ENCODE measurements at places on chromosomes 4 and X.

DNA sequence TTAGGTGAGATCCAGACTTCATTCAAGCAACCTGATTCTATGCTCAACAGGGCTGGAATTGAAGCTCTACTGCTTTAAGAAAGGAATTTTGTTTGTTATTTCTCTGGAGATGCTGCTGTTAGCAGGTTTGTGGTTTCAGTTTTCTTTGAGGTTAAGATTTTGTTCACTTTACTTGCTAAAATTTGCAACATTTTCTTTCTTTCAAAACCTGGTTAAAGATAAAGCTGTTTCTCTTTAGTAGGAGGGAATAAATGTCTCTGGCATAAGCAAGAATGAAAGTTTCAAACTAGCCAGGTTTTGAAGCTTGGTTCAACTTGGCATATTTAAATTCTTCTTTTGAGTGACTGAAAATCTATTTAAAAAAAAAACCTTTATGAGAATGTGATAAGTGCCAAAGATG is 660.6 kb upstream of the NR3C2 start:
- no peak for DNase-seq

GRCh38 chr4:76550966-76551780 is 116.1 kb downstream of the SHROOM3 start:
- no peak for DNase-seq

GRCh38 chr4:163590619-163591264 is 96.3 kb downstream of the TMA16 start:
- DNase-seq, result no peak

- DNase-seq, result no peak
Observed at GRCh38 chr4:135050086-135050717, 848.6 kb upstream of the PABPC4L start.

- no peak for DNase-seq
Observed at GRCh38 chrX:136850441-136851175, 29.9 kb downstream of the RBMX start.

- no peak for DNase-seq
Observed at GRCh38 chr4:108804648-108805273, 41.9 kb upstream of the ETNPPL start.

- no peak for DNase-seq
Observed at GRCh38 chr4:187179086-187180058, 455.7 kb upstream of the FAT1 start.

GRCh38 chr4:17535242-17535641 is 20.3 kb downstream of the CLRN2 start:
- DNase-seq, result no peak

- DNase-seq, result no peak
Observed at GRCh38 chr4:186666750-186667149, 56.9 kb downstream of the FAT1 start.

DNA sequence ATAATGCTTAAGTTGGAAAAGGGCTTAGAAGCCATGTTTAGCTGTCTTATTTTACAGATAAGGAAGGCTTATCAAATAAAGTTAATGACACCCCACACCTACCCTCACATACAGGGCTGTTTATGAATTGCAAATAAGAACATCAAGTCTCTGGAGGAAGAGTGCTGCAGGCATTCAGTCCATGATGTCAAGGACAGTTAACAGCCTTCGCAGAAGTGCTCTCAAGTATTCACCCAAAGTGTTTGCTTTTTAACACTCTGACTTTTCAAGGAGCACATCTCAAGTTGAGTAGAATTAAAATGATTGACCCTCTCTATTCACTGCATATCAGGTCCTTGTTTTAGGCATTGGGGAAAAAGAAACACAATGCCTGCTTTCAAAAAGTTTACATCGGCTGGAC is 328.7 kb downstream of the LDB2 start:
- DNase-seq, result no peak

DNA sequence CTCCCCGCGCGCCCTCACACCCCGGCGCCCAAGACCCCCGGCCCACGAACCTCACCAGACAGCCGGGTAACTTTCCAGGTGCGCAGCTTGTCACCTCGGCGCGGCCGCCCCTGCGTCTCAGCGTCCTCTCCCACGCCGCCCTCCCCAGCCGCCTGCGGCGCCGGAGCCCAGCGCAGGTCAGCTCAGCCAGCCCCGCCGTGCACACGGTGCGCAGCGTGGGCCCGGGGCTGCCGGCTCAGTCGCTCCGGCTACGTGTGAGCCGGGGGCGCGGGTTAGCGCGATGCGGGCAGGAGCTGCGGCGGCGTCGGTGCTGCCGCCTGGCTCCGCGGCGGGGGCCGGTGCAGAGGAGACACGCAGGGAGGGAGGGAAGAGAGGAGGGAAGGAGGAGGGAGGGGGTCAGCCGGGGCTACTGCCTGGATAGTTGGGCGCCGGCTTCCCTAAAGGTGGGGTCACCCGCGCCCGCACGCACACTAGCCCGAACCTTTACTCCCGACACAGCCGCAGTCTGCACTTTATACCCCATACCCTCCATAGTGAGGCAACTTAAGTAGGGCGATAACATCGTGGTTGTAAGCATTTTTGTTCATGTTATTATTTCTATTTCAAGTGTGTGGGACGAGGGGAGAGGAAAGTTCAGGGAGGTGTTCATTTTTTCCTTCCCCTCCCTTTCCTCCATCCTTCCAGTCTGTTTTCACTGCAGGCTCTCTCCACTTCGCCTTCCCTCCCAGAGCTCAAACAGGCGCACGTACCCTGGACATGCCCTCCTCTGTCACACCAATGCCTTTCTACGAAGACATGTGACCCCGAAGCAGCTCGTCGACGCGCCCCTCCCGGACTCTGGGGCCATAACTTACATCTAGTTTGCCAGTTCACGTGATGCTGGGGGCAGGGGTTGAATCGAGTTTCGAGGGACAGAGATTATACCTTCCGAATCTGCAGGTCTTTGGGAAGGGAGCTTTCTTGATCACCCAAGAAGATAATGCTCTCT is at the start of gene PRKG2:
PRKG2 (minus strand) TSS at position 342 of the 988 bp plus-strand sequence. CDS start 10,175 bp downstream, outside the sequence.
- DNase-seq, result no peak

DNA sequence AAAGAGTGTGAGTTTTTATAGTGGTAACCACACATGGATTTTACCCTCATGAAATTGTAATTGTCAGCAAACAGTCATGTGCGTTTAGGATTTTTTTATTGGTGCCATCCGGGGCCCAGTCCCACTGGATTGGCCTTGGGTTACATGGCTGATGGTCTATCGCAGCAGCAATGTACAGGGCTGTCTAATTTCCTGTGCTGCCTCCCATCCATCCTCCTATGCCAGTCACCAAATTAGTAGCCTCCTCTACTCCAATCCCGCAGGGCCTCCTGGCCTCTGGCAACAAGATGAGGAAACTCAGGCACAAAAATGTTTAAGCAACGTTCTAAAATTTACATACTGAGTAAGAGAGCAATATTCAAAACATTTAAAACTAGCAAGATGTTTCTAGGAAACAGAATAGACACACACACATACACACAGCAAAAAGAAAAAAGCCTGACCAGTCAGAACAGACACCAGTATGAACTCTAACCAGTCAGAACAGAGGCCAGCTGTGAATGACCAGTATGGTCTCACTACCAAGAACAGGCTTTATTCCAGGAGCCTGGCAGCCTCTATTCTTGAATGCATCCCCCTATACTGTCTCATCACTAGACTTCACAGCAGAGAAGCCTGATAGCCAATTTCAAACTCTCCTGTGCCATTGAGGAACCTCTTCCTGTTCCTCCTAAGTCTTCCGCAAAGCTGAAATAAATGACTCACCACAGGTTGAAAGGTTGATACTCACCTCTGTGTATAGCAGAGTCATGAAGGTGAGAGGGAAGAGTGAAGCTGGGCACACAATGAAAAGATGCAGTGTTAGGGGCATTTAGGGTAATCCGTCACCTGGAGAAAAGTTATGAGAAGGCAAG is 42.6 kb downstream of the CHRNA9 start:
- peak; percentile 70 for DNase-seq

DNA sequence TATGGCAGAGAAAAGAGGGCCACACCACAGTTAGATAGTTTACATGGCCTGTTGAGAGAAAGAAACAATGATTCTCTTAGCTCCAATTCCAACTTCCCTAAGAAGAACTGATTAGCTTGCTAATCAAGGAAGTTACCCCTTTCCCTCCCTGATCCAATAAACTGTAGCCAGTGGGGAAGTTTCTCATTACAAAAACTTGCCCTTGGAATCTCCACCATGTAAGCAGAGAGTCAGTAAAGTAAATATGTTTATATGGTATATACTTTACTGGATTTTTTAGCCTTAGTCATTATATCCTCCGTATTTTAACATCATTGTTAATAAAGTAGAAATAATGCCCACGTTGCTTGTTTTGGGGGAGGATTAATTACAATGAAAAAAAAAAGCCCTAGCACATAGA is 7.7 kb upstream of the ADGRL3 start:
- no peak for DNase-seq

DNA sequence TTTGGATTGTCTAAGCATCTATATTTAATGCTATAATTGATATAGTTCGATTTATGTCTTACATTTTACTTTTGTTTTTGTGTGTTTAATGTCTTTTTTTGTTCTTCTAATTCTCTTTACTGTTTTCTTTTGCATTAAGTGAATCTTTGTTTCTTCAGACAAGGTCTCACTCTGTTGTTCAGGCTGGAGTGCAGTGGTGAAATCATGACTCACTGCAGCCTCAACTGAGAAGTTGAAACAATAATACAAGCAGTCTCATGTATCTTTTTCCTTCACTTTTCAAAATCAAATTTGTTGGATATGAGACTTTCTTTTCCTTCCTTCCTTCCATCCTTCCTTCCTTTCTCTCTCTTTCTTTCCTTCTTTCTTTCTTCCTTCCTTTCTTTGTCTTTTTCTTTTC is 1401.6 kb downstream of the ADGRL3 start:
- no peak for DNase-seq

- DNase-seq, result peak; percentile 86
Observed at GRCh38 chr4:93983140-93983539, 154.6 kb downstream of the ATOH1 start.

- DNase-seq, result peak; percentile 23
Observed at GRCh38 chr4:76504613-76505465, 69.8 kb downstream of the SHROOM3 start.

DNA sequence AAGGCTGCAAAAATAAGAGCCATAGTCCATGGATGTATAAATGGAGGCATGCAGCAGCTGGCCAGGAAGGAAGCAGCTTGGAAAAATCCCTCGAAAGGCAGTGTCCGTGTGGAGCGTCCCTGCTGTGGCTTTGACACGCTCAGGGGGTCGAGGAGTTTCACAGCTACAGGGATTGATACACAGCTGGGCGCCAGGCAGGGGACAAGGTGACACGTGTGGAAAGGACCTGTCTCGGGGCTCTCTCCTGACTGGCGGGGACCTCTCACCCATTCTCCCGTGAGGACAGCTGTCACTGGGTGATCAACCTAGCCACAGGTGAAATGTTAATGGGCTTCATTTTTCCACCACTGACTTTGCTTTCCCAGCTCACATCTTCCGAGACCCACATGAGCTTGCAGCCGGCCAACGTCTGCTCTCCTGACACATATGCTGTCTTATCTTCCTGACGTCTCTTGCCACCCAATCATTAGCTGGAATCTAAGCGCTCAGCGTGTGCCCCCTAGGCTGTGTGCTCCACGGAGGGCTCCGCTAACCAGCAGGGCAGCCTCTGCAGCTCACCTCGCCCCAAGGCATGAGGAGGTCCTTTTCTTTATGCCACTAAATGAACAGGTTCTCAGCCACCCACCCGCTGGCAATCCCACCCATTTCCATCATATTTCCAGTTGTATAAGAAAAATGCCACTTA is 89.4 kb upstream of the AFAP1 start:
- no peak for DNase-seq

GRCh38 chrX:119549327-119550016 is 15.7 kb downstream of the STEEP1 start:
- no peak for DNase-seq

- no peak for DNase-seq
Observed at GRCh38 chr4:146062340-146062739, 113.2 kb upstream of the LSM6 start.

DNA sequence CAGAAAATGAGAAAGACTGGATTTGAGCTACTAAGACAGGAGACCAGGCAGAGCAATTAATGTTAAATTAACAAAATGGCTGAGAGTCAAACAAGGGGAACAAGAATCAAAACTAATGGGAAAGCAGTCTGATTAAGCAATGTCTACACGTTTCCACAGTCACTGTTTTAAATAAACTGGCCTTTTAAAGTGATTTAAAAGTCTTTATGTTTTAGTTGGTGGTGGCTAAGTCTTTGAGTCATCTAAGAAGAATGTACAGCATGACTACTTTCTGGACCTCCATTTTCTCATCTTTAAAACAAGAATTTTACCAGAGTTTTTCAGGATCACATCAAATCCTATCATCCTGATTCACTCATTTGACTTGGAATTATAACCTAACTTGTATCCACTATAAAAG is 233.8 kb downstream of the ENOX2 start:
- DNase-seq, result no peak

Data from NCI-H526 (cell line).